ENCODE measurements at places on chromosomes 3 and 15.

DNA sequence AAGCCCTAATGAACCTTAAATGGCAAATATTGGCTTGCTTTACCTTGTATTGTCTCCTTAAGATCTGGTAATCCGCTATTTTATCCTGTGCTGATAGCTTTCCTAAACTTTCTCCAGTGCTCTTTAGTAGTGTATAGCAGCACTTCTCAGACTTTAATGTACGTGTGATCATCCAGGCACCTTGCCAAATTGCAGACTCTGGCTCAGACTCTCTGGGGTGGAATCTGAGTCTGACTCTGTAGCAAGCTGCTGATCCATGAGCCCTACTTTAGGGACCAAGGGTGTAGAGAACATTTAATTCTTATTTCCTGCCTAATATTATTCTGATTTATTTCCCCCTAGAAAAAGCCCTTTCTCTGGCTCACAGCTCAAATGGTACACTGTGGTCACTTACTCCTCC is 518.8 kb upstream of the ZNF385D start:
- DNase-seq = no peak

DNA sequence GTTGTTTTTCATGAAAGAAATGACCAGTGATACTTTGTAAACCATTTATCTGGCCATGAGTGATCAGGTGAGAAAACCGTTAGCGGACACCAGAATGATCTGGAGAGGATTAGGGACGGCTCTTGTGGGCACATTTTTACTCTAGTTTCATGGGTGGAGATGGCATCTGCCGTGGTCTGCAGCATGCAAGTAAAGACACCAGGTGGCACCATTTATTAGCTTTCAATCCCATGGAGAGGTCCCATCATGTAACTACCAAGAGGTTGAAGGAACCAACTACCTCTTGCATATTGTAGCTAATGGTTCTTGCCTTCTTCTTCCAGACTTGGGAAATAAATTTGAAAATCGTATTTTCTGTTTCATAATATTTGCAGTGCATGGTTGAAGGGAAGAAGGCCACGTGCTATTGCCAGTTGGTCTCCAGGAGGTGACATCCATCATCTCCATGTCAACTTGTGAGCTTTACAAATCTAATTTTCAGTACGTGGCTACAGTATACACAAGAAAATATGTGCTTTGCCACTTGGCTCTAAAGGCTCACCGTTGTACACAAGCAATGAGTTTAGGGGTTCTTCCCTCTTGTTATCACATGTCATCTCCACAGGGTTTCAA is 1.5 kb upstream of the MAPKBP1 start:
- peak; percentile 19 for DNase-seq

DNA sequence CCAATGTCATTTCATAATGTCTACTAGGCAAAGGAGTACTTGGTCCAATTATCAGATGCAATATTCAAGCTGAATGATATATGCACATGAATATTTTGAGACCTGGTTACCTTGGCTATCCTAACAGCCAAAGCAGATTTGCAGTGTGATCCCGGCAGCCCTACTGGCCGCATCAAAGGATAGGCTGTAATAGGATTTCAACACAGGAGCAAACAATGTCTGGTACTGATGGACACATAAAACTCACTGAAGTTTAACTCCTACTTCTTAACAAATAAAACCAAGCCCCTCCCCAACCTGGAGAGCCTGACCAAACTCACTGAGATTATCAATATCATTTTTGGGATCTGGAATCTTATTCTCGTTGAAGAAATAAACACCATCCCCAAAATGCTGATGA is 130.2 kb downstream of the FOXP1 start:
- DNase-seq = no peak

- no peak for DNase-seq
These were observed 208.7 kb downstream of the SOX2 start for GRCh38 chr3:181920409-181920808.

GRCh38 chr3:99410789-99411311 is 227.5 kb upstream of the COL8A1 start:
- no peak for DNase-seq

DNA sequence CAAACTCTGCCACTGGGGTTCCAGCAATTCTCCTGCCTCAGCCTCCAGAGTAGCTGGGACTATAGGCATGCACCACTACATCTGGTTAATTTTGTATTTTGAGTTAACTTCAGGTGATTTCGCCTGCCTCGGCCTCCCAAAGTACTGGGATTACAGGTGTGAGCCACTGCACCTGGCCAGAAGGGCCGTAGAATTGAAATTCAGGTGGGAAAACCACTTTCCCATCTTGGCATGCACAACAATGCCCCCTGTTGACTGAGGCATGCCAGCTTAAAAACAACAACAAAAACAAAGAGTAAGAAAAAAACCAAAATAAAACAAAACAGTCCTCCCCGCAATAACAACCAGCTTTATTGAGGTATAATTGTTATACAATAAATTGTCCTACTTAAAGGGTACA is 32.6 kb upstream of the RAB11A start:
- no peak for DNase-seq
